Stimulated activated CD4-positive, alpha-beta T cell treated with anti-CD3 and anti-CD28 coated beads, Interleukin-15, amount 100 ng/mL, for 24 hours (primary cell): ENCODE measurements at places on chromosomes 7 and 10.

DNA sequence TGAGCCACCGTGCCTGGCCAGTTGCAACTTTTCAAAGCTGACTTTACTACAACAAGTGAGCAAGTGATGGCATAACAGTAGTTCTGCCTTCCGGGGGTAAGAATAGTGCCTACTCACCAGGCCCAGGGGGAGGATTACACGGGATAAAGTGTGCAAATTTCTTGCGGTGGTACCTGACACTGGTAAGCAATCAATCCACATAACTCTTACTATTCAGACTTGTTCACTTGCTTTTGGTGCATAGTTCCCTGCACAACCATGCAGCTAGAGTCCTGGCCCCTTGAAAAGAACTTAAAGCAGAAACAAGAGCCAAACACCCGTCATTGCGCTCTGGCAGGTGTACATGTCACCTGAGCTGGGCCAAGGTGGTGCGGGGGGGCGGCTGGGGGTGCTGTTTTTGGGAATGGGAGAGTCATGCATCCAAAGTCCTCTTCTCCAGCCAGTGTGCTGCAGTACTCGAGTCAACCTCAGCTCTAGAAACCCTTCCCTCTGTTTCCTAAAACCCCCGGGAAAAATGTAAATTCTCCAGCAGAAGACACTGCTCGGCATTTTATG lies 5.4 kb upstream of the COBL start:
- DNase-seq = no peak

- peak; percentile 32 for DNase-seq
Observed at GRCh38 chr7:102834999-102835398, 77.8 kb upstream of the LRRC17 start.

GRCh38 chr7:13551503-13551902 lies 438.0 kb downstream of the ETV1 start:
- no peak for DNase-seq

DNA sequence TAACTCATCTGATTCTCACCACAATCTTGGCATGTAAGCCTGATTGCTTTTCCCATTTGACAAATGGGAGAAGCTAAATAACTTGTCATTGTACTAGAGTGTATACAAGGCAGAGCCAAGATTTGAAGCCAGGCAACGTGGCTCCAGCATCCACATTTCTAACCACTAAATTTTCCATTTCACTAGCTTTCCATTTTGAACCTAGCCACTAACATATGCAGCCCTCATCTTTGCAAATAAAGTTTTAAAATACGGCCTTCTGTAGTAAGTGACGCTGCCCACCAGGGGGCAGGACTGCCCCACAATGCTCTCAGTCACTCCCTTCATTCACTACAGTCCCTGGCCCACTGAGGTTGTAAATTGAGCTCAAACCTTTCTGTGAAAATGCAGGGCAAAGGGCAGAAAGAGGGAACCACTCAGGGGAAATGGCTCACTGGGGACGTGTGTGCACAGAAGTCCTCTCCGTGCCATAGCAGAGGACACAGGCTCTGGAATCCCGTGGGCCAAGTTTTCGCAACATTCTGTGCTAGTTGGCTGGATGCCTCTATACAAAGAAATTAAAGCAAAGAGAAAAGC lies 315.7 kb downstream of the TNS3 start:
- peak; percentile 56 for DNase-seq

DNA sequence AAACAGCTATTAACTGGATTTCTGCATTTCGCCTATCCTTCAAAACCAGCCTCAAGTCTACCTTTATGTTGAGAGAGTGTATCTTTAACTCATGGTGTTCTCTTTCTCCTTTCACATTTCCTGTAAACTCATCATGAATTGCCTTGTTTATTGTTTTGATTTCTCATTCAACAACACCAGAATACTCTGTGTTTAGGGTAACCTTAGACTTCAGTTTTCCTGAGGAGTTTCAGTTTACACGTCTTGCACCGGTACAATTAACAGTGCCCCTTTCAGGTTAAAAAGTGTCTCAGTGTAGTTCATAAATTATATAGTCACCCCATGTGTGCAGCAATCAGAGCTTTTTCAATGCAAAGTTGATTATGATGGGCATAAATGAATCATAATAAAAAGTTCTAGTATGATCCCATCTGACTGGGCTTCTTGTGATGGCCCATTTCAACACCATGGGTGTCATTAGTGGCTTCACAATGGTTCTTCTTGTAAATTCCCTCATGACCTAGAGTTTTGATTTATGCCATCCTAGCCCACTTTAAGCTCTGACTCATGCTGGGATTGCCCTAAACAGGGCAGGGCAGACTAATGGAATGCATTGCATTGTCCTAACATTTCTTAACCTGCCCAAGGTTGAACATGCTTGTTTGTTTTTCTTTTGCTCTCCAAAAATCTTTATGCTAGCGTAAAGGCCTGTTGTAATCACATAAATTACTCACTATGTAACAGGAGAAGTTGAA lies 22.0 kb downstream of the ITGB8 start:
- DNase-seq = no peak

DNA sequence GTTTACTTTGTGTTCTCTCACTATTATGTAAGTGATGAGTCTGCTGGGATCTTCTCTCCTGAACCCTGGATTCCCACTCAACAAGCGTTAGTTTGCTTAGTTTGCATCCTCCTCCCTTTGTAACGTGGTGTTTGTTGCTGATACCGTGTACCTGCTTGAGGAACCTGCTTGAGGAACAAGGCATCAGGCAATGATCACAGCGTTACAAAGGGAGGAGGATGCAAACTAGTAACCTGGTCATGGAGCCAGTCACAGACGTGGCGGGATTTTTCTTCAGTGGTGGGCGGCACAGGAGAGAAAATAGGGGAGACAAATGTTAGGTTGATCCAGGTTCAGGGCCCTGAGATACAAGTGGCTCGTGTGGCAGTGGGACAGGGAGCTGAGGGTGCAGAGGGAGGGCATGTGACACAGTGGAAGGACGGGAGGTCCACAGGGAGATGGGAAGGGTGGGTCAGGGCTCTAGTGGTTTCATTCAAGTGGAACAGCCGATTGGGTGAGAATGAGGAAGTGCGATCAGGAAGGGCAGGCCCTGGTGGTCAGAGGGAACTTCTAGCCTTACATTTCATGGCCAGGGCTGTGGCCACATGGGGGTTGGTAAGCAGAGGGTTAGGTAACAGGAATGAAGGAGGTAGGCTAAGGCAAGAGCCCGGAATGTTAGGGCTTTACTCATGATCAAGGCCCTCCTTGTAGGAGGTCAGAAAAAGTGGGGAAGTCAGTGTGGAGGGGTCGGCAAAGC lies 38.0 kb downstream of the SNX10 start:
- DNase-seq = no peak

GRCh38 chr7:11298220-11298619 lies 324.5 kb downstream of the PHF14 start:
- no peak for DNase-seq

GRCh38 chr7:151207315-151207714 lies 3.0 kb downstream of the H2BK1 start:
- DNase-seq = no peak

GRCh38 chr7:46210467-46210866 lies 289.4 kb upstream of the IGFBP3 start:
- no peak for DNase-seq

DNA sequence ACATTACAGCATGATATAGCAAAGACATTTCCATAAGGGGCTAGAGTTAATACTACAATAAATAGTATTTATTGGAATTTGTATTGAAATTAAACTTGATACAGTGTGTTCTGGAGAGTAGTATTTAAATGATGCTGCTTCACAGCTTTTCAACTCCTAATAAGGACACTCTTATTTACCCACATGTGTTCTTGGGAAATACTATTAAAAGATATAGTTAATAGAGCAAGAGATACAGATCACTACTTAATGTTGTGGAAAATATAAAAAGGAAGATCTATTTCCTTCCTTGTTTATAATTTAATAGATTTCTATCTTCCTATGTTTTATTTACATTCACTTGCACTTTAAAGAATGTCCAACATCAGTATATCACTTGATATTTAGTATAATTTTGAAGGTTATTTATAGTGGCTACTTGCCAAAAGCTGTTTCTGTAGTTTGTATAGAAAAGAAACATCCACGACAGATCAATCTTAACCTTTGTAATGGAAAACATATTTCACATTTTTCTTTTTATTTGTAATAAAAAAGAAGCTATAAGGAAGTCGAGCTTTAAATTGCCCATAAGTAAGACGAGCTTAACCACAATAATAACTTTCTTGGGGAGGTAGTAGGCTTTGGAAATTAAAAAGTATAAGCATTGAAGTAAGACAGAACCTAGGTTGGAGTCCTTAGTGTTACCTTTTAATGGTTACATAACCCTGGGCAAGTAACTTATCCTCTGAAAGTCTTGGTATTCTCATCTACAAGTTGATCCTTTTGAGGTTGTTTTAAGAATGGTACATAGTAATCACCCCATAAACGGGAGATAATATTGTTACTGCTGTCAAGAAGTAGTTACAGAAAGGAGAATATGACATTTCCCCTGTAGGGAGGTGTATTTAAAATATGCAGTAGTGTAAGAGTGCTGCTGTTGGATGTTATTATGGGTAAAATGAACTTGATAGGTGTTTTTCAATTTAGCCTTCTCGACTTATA lies 32.8 kb downstream of the CPED1 start:
- no peak for DNase-seq

GRCh38 chr10:84156768-84157167 lies 16.8 kb upstream of the GPR15LG start:
- peak; percentile 48 for DNase-seq

- no peak for DNase-seq
Observed at GRCh38 chr10:124688386-124688785, 55.8 kb downstream of the FAM53B start.

DNA sequence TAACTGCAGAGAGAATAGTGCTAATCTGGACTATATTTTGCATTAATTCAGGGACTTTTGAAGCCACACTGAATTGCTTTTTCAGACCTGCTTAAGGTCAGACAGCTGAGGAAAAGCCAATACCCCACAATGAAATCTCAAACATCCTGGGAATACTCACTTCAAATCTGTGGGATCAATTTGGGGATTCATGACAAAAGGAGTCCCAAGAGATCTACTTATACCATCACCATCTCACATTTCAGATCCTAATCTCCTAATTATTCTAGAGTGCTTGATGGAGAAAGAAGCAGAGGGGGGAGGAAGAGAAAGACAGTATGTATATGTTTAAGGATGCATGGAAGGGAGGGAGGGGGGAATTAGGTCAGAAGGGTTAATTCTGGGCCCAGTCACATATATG lies 202.2 kb downstream of the CACNA2D1 start:
- no peak for DNase-seq

DNA sequence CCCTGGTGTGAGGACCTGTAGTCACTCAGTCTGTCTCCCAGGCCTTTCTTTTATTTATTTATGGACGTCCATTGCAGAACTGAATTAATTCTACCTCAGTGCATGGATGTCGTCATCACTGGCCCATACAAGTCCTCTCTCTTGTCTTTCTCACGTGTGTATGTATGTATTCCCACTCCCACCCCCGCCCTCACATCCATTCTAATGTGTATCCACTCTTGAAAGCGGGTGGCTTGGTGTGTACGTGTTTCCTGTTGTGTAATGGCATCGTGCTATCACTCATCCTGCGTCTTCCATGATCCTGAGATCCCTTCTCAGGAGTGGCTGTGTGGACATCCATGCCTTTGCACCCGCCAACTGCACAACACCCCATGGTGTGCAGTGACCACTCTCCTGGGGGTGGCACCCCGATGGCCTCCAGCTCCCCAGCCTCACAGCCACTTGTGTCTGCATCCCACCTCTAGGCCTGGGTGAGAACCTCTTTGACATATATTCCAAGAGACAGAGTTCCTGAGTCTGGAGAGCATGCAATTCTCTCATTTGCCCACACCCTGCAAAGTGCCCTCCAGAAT lies 3.0 kb upstream of the AOC1 start:
- DNase-seq = no peak

GRCh38 chr7:34747867-34748727 lies 90.1 kb downstream of the NPSR1 start:
- no peak for DNase-seq

DNA sequence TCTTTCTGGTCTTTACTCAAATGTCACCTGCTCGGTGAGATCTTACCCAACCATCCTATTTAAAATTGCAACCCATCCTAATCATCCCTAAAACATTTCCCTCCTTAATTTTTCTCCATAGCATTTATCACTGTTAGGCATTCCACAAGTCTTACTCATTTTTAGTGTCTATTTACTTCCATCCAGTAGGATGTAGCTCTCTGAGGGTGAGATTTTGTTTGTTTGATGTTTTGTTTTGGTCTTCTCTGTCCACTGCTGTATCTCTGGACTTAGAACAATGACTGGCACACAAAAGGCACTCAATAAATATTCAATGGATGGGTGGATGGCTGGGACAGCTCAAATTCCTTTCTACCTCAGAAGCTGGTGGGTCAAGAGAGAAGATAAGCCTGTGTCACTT lies 15.8 kb upstream of the DUSP5 start:
- DNase-seq = no peak

- no peak for DNase-seq
Observed at GRCh38 chr7:26441611-26442277, 150.1 kb downstream of the SNX10 start.

GRCh38 chr10:133401500-133401899 lies 7.5 kb downstream of the MTG1 start:
- no peak for DNase-seq

DNA sequence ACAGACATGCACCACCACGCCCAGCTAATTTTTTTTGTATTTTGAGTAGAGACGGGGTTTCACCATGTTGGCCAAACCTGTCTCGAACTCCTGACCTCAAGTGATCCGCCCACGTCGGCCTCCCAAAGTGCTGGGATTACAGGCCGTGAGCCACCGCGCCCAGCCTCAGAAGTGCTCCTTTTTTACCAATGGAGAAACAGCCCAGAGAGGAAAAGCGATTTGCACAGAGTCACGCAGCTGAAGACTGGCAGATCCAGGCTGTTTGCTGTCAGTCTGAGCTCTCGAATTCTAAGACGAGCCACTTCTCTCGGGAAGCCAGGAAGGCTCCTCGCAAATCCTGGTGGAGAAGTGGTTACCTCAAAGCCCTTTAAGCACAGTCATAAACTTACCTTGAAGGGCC lies 57.4 kb upstream of the SDK1 start:
- no peak for DNase-seq

DNA sequence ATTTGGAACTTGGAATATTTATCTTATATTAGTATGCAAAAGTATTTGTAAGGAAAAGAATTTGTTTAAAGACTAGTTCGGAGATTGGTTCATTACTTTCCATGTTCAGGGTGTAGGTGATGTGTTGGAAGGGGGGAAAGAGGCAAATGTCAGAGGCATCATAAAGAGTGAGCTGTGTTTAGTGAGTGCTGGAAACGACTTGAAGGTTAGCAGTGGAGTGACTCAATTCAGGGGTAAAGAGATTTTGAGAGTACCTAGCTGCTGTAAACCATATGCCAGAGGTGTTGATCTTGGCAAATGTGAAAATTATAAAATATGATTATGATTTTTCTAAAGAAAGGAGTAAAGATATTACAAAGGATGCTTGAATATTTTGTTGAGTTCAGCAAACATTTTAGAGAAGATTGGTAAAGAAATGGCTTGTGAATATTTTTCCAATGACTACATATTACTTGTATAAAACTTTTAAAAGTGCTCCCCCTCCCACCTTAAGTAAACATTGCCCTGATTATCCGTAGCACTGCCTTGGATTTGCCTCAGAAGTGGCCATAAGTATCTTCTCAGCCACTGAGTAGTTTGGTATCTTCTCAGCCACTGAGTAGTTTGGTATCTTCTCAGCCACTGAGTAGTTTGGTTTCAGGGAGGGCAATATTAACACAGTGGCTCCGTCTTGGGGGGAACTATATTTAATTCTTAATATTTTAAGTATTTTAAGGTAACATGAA lies 51.5 kb downstream of the ZNRF2 start:
- DNase-seq = no peak
